OCI-LY7 (cell line): ENCODE measurements at places on chromosomes 16 and 17. TPM values are rescaled to one million over a fixed set of nuclear protein-coding genes. Genes with fewer than 3 reads are reported as not detected.

HS3ST6 gene
- total RNA-seq: not detected in 2 replicates

GRCh38 chr16:72132726-72133125 is 39.1 kb downstream of the DHX38 start:
- no peak for DNase-seq

DNA sequence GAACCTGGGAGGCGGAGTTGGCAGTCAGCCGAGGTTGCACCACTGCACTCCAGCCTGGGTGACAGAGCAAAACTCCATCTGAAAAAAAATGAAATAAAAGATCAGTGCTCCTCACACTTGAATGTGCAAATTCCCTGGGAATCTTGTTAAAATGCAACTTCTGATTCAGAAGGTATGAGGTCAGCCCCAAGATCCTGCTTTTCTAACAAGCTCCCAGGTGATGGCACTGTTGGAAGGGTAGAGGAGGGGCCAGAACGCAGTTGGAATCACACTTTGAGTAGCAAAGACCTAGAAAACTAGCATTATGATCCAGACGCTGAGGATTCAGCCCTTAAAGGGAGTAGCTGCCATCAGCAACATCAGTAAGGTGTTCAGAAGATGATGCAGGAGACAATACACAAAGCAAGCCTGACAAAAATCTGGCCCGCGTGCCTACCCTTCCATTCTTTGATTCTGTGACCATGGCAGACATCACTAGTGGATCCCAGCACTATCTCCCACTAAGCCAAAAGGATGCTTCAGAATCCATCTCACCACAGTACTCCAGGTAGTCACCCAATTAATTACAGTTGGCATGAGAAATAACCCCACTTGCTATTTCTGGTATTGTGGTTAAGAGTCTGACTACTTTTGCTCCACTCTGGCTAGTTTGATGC is 33.1 kb upstream of the MEIOC start:
- no peak for DNase-seq

- no peak for DNase-seq
Observed at GRCh38 chr16:47713225-47713595, 252.1 kb downstream of the PHKB start.

GRCh38 chr16:21643785-21644184 is 8.6 kb downstream of the IGSF6 start:
- no peak for DNase-seq

DNA sequence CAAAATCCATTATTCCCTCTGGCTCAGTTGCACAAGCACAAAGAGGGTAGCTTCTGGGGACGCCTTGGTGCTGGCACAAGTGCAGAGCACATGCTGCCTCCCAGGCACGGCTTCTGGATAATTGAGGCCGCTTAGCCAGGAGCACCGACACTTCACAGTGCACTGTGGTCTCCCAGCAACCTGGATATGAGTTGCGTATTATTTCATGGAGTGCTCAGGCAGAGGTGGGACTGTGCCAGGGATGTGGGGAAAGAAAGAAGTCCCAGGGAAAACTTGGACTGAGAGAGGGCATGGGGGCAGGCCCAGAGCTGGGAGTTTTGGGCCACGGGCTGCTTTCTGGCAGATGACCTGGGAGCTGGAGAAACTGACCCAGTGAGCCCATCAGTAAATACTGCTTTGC is 37.5 kb downstream of the MPRIP start:
- no peak for DNase-seq
